Peyer's patch (tissue), 4 donors: ENCODE measurements at places on chromosomes 13 and 19. TPM values are rescaled to one million over a fixed set of nuclear protein-coding genes. Genes with fewer than 3 reads are reported as not detected.
A peak's percentile ranks its signal among the peaks of the same experiment; 100 is the strongest.

DNA sequence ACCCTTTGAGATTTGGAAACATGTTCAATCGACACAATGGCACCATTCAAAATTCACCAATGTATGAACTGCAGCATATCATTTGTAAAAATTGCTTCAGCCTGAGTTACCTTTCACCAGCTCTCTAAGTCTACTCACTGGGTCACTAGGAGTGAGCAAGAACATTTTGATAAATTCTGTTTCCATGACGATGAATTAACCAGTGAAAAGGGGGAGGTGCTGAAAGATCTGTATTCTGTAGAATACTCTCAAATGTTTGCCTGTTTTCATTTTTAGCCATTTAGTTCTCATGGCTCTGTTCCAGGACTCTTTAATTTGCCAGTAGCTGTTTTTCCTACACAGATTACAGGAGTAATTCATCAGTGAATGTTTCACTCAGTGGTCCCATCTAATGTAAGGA, 883.4 kb downstream of the DIAPH3 start:
- no peaks in the 10 kb centered on the region for H3K27me3 ChIP-seq
- DNase-seq: no peak
- H3K36me3 ChIP-seq: no peaks in the 10 kb centered on the region
- no peaks in the 10 kb centered on the region for H3K4me1 ChIP-seq

- no peak for DNase-seq
- no peak overlapping the region for H3K27ac ChIP-seq
- no peaks in the 10 kb centered on the region for H3K4me1 ChIP-seq
- no peaks in the 10 kb centered on the region for H3K27me3 ChIP-seq
- H3K4me3 ChIP-seq: no peak overlapping the region
These were observed 653.3 kb downstream of the DIAPH3 start for GRCh38 chr13:59510386-59510785.

- no peaks in the 10 kb centered on the region for H3K4me1 ChIP-seq
- H3K27ac ChIP-seq: no peak overlapping the region
- no peak overlapping the region for H3K4me3 ChIP-seq
- H3K27me3 ChIP-seq: no peaks in the 10 kb centered on the region
These were observed 113.7 kb downstream of the DNAJC15 start for GRCh38 chr13:43136920-43137575.

DNA sequence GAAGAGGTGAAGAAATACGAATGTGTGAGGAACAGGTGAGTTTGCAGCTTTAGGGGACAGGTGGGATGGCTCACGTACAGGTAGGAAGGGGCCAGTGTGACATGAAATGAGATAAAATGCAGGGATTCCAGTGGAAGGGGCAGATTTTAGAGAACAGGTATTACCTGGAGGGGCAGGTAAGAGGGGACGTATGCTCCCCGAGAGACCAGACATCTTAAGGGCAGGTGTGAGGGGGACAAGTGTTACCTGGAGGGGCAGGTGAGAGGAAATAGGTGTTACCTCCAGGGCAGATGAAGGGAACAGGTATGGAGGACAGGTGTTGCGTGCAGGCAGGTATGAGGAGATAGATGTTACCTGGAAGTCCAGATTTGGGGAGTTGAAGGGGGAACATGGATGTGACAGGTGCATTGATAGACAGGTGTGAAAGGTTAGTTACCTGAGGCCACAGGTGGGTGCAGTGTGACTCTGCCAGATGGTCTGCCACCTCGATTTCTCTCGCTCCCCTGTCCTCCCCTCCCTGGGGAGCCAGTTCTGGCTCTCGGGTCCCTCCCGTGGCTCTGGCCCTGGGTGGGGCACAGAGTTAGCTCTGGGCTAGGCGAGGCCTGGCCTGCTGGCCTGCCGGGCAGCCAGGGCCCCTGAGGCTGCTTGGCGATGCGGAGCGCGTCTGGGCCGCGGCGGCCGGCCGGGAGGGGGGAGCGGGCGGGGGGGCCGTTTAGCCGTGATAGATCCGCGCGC, 2.1 kb downstream of the ERFL start:
- no peak overlapping the region for H3K4me3 ChIP-seq
- H3K36me3 ChIP-seq: no peaks in the 10 kb centered on the region
- no peak for DNase-seq
- no peaks in the 10 kb centered on the region for H3K27me3 ChIP-seq
- H3K4me1 ChIP-seq: peaks cover 19% of the 10 kb centered on the region
- H3K27ac ChIP-seq: no peak overlapping the region

DNA sequence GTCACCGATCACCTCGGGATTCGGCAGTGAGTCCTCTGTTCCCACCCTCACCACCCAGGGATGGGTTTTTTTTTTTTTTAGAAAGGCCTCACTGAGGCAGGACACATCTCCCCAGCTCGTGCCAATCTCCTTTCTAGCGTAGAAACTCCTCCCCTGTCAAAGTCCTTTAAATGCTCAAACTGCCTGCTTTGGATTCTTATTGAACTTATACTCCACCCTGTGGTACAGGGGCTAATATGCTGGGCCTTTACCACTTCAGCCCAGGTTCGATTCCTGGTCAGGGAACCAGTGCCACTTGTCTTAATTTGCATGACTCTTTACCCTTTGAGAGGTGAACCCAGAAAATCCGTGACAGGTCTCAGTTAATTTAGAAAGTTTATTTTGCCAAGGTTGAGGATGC, 8.3 kb upstream of the ZNF14 start:
- H3K27me3 ChIP-seq: no peaks in the 10 kb centered on the region
- H3K4me3 ChIP-seq: no peak overlapping the region
- DNase-seq: no peak

DNA sequence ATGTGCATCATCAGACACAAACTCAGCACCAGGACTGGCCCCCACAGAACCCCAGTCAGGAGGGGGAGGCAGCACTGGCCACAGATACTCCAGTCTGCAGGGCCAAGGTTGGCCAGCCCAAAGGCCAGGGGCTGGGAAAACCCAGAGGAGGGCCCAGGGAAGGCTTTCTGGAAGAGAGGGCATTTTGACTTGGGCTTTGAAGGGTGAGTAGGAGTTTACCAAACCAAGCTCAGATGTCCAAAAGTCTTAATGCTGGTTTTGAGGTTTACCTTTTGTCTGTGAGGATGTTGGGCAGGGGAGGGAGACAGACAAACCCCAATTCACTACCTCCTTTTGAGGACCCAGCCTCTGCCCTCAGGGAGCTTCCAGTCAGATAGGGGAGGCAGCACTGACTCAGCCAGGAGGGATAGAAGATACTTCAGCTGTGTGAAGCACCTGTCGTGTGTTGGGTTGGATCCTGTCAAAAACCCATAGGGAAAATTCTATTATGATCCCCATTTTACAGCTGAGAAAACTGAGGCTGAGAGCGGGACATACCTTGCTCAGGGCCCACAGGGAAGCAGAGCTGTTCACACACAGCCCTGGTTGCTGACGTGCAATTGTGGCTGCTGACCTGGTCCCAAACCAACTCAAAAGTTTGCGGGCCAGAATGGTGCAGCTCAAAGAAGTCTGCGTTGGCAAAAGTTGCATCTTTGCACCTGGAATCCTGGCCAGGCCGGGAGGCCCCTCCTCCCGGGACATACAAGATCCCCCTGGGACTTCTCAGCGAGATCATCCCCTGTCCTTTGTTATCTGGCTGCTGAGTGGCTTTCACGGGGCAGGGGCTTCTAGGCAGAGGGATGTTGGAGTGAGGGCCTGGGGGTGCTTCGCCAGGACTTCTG, 13.1 kb downstream of the CILP2 start:
- H3K27ac ChIP-seq: no peak overlapping the region
- no peak for DNase-seq
- no peaks in the 10 kb centered on the region for H3K36me3 ChIP-seq

- no peak overlapping the region for H3K27ac ChIP-seq
- H3K4me1 ChIP-seq: no peaks in the 10 kb centered on the region
- no peak for DNase-seq
- H3K4me3 ChIP-seq: no peak overlapping the region
These were observed 24.7 kb downstream of the ZNF564 start for GRCh38 chr19:12526542-12526941.

DNA sequence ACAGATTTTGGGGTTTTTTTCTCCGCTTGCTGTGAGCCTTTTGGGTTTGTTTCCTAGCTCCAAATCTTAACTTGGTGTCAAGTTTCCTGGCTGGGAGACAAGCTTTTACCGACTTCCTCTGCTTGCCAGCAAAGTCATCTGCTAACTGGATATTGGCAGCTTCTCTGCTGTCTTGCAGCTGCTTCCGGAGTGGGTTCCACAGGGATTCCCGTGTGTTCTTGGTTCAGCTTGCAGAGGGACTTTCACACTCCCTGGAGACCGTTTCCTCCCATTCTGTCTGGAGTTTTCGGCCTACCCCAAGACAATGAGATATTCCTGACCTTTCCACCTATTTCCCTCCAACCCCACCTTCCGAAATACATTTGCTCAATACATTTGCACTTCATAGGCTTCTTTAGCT, 2.2 kb upstream of the COLGALT1 start:
- H3K36me3 ChIP-seq: no peaks in the 10 kb centered on the region
- DNase-seq: no peak
- H3K27me3 ChIP-seq: no peaks in the 10 kb centered on the region

DNA sequence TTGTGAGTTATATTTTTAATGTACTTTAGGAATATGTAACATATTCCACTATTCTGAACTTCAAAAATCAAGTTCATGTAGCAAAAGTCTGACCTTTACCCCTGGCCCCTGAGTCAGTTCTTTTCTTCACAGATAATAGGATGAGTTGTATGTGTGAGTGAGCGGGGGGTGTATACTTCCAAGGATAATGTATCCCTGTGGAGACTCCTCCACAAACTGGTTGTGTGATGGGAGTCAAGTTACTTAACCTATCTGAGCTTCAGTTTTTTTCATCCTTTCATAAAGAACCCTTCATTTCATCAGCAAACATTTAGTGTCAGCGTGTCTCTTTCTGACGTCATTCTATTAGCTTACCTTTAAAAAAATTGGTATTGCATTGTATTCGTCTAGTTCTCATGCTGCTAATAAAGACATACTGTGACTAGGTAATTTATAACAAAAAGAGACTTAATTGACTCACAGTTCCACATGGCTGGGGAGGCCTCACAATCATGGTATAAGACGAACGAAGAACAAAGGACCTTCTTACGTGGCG, 288.1 kb upstream of the GPC6 start:
- H3K27ac ChIP-seq: no peak overlapping the region
- no peaks in the 10 kb centered on the region for H3K36me3 ChIP-seq
- no peak overlapping the region for H3K4me3 ChIP-seq
- H3K4me1 ChIP-seq: no peaks in the 10 kb centered on the region

- H3K4me3 ChIP-seq: no peak overlapping the region
- no peak for DNase-seq
- H3K4me1 ChIP-seq: no peaks in the 10 kb centered on the region
- H3K27me3 ChIP-seq: no peaks in the 10 kb centered on the region
These were observed 14.7 kb downstream of the TMPRSS9 start for GRCh38 chr19:2374808-2375207.

- no peaks in the 10 kb centered on the region for H3K4me1 ChIP-seq
- no peak for DNase-seq
- no peaks in the 10 kb centered on the region for H3K27me3 ChIP-seq
- no peaks in the 10 kb centered on the region for H3K36me3 ChIP-seq
- no peak overlapping the region for H3K4me3 ChIP-seq
These were observed 1146.1 kb downstream of the EFNB2 start for GRCh38 chr13:105389373-105389772.

GRCh38 chr13:29676941-29677452, 81.5 kb upstream of the SLC7A1 start:
- H3K36me3 ChIP-seq: no peaks in the 10 kb centered on the region
- peak; percentile 56 for DNase-seq
- no peak overlapping the region for H3K4me3 ChIP-seq
- no peaks in the 10 kb centered on the region for H3K27me3 ChIP-seq
- no peak overlapping the region for H3K27ac ChIP-seq

DNA sequence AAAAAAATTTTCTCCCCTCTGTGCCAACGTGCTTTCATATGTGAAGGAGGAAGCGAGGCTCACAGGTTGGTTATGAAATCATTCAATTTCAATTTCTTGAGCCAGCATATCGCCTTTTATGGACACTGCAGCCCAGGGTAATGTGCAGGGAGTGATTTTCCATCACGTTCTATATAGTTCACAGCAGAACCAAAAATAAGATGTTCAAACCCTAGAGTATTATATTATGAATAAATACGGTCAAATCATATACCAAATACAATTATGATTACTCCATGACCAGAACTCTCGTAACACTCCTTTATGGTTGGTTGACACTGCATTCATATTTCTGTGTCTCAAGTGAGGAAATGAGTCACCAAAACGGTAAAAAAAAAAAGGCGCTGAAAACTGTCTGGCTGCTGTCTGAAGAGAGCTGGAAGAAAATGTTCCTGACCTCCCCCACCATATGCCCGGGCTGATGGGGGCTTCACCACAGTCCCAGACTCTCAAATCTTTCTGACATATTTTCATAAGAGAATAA, 75.8 kb upstream of the UBAC2 start:
- no peak overlapping the region for H3K4me3 ChIP-seq
- no peaks in the 10 kb centered on the region for H3K36me3 ChIP-seq
- H3K4me1 ChIP-seq: no peaks in the 10 kb centered on the region
- H3K27ac ChIP-seq: no peak overlapping the region
- DNase-seq: no peak

GRCh38 chr13:69948016-69948415, 159.6 kb upstream of the ATXN8OS start:
- H3K36me3 ChIP-seq: no peaks in the 10 kb centered on the region
- no peaks in the 10 kb centered on the region for H3K4me1 ChIP-seq
- no peaks in the 10 kb centered on the region for H3K27me3 ChIP-seq
- H3K27ac ChIP-seq: no peak overlapping the region
- no peak for DNase-seq
- no peak overlapping the region for H3K4me3 ChIP-seq

DNA sequence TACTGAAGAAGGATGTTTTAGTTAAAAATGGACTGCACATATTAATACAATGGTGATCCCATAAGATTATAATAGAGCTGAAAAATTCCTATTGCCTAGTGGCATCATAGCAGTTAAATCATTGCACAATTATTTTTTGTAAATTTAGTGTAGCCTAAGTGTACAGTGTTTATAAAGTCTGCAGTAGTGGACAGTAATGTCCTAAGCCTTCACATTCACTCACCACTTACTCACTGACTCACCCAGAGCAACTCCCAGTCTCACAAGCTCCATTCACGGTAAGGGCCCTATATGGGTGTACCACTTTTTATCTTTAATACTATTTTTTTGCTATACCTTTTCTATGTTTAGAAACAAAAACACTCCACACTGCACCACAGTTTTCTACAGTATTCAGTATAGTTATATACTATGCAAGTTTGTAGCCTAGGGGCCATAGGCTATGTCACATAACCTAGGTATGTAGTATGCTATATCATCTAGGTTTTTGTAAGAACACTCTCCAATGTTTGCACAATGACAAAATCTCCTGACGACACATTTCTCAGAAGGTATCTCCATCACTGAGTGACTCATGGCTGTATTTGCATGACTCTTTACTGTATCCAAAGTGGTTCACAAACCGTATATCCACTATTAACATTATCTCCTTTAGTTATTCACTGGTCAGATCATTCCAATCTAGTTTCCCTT, 536.0 kb downstream of the KLF12 start:
- H3K4me1 ChIP-seq: no peaks in the 10 kb centered on the region
- no peaks in the 10 kb centered on the region for H3K36me3 ChIP-seq
- H3K27ac ChIP-seq: no peak overlapping the region
- H3K4me3 ChIP-seq: no peak overlapping the region
- H3K27me3 ChIP-seq: no peaks in the 10 kb centered on the region
- DNase-seq: no peak

GRCh38 chr19:38290631-38291147, 13.4 kb upstream of the C19orf33 start:
- no peaks in the 10 kb centered on the region for H3K4me1 ChIP-seq
- no peak for DNase-seq
- H3K36me3 ChIP-seq: no peaks in the 10 kb centered on the region
- H3K27ac ChIP-seq: no peak overlapping the region
- no peak overlapping the region for H3K4me3 ChIP-seq

Gene LGI4
- 7.4 TPM for total RNA-seq

Gene KL
- 7.0 TPM for total RNA-seq

Gene CDX2
- total RNA-seq: 122 TPM

Gene MEF2B
- total RNA-seq: not detected

Gene TECR
- 89.5 TPM for total RNA-seq

Gene MEDAG
- total RNA-seq: 21.5 TPM

Gene KLK15
- not detected for total RNA-seq

Gene IFNL3
- total RNA-seq: not detected

Gene CXCL17
- total RNA-seq: not detected
